T-helper 1 cell treated with Interleukin-12 subunit alpha and Interleukin-12 subunit beta and Interleukin-4 antibody, amounts not matched to agents 30 ng/mL and 1 ng/mL, for 36 hours (primary cell): ENCODE measurements at places on chromosomes 3 and 15. TPM values are rescaled to one million over a fixed set of nuclear protein-coding genes. Genes with fewer than 3 reads are reported as not detected.

The ANKRD63 gene
- total RNA-seq: not detected in 2 replicates

The ADAMTS17 gene
- 2.1 and 3.2 TPM in 2 replicates for total RNA-seq

The FBXL2 gene
- total RNA-seq: not detected in 2 replicates

The C3orf70 gene
- total RNA-seq: 0.05 and 0.10 TPM in 2 replicates

The TP63 gene
- 0.83 and 1.0 TPM in 2 replicates for total RNA-seq

The ADGRG7 gene
- not detected in 2 replicates for total RNA-seq

The PARP16 gene
- 10.2 and 11.3 TPM in 2 replicates for total RNA-seq

The TRIM69 gene
- total RNA-seq: 61.5 and 73.7 TPM in 2 replicates

The IL5RA gene
- total RNA-seq: not detected in 2 replicates

The FEZF2 gene
- total RNA-seq: not detected in 2 replicates

The TRH gene
- not detected in 2 replicates for total RNA-seq

The PP2D1 gene
- not detected in 2 replicates for total RNA-seq

The SLC28A2 gene
- not detected in 2 replicates for total RNA-seq

The CLDN16 gene
- total RNA-seq: not detected in 2 replicates

The VEPH1 gene
- total RNA-seq: not detected in 2 replicates

The DNAJB11 gene
- total RNA-seq: 82.3 and 82.5 TPM in 2 replicates

The SAMD7 gene
- not detected in 2 replicates for total RNA-seq

The GASK1A gene
- total RNA-seq: not detected in 2 replicates

The AEN gene
- 58.2 and 59.1 TPM in 2 replicates for total RNA-seq

The TM4SF1 gene
- 0.29 and 0.41 TPM in 2 replicates for total RNA-seq

The MESP2 gene
- total RNA-seq: not detected in 2 replicates

The CTXN2 gene
- total RNA-seq: not detected in 2 replicates

The STX19 gene
- total RNA-seq: not detected in 2 replicates

The EFHB gene
- 0.37 TPM in 1 of 2 replicates, not detected in the other for total RNA-seq

The KLHL25 gene
- total RNA-seq: 5.1 and 5.5 TPM in 2 replicates

The XIRP1 gene
- total RNA-seq: 0.12 and 0.25 TPM in 2 replicates

The P3H2 gene
- total RNA-seq: not detected in 2 replicates

The FAM81A gene
- total RNA-seq: 0.17 and 0.78 TPM in 2 replicates

The GRM2 gene
- total RNA-seq: 1.6 and 2.1 TPM in 2 replicates

The ACTC1 gene
- total RNA-seq: not detected in 2 replicates

The TOMM70 gene
- total RNA-seq: 45.3 and 45.8 TPM in 2 replicates

The UTS2B gene
- not detected in 2 replicates for total RNA-seq

The KLHL40 gene
- not detected in 2 replicates for total RNA-seq

The SPATA12 gene
- total RNA-seq: not detected in 2 replicates

The RETNLB gene
- total RNA-seq: not detected in 2 replicates

The DPPA2 gene
- total RNA-seq: not detected in 2 replicates

The DTX3L gene
- total RNA-seq: 154 and 160 TPM in 2 replicates

The SNUPN gene
- 30.8 and 31.1 TPM in 2 replicates for total RNA-seq

The ZNF385D gene
- total RNA-seq: not detected in 2 replicates

The CNTN4 gene
- total RNA-seq: not detected in 2 replicates

The LRRC31 gene
- not detected in 2 replicates for total RNA-seq

The STOML1 gene
- 10.6 and 11.7 TPM in 2 replicates for total RNA-seq

The NR1I2 gene
- total RNA-seq: not detected in 2 replicates

The ISG20 gene
- 122 and 123 TPM in 2 replicates for total RNA-seq

The RBP2 gene
- total RNA-seq: not detected in 2 replicates

The ZNF80 gene
- 0.32 and 0.39 TPM in 2 replicates for total RNA-seq

The MGA gene
- 39.3 and 41.4 TPM in 2 replicates for total RNA-seq

The TM6SF1 gene
- total RNA-seq: 13.0 and 15.9 TPM in 2 replicates

The TMEM158 gene
- total RNA-seq: 0.15 TPM in 1 of 2 replicates, not detected in the other
